ENCODE measurements at places on chromosomes 1 and 21.

- DNase-seq: peak; percentile 21
These were observed 3.3 kb upstream of the ZBTB18 start for GRCh38 chr1:244047621-244048255.

- DNase-seq: no peak
These were observed 32.3 kb upstream of the ETS2 start for GRCh38 chr21:38773099-38774061.

DNA sequence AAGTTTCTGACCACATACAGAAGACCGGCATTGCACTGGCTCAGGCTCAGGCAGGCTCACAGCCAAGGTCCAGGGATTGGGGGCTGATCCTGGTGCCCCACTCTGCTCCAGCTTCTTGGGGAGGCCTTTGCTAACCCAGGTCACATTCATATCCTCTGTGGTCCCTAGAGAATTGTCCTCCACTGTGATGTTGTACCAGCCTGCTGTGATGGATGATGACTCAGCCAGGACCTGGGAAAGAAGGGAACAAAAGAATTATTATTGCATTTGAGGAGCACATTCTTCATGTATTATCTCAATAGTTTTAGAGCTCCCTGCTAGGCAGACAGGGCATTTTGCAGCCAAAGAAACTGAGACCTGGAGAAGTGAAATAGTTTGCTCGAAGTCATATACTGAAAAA is 114.3 kb upstream of the ETV3 start:
- no peak for DNase-seq

GRCh38 chr1:59243550-59243949 is 53.3 kb upstream of the FGGY start:
- DNase-seq: no peak

DNA sequence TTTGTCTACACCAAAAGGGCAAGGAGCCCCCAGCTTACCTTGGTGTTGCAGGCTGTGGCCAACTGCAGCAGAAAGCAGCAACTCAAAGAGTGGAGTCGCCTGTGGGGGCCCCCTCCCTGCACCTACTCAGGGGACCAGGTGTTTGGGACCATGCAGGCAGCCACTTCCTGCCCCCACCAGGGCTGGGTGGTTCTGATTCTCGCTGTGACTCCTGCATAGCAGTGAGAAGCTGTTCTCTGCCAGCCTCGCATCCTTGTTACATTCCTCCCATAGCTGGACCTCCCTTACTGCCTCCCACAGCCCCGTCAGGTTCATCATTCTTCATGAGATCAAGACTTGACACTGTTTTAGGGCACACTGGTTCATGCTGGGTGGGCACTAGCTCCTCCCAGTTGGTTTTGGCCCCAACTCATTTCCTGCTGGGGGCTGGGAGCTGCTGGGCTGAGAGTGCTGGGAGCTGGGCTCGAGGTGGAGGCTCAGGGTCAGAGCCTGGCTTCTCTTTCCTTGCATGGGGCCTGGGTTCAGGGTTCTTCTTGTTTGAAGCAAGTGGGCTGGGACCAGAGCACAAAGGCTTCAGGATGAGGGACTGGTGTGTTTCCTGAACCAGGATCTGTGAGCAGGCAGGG is 146.9 kb upstream of the C1orf174 start:
- no peak for DNase-seq

DNA sequence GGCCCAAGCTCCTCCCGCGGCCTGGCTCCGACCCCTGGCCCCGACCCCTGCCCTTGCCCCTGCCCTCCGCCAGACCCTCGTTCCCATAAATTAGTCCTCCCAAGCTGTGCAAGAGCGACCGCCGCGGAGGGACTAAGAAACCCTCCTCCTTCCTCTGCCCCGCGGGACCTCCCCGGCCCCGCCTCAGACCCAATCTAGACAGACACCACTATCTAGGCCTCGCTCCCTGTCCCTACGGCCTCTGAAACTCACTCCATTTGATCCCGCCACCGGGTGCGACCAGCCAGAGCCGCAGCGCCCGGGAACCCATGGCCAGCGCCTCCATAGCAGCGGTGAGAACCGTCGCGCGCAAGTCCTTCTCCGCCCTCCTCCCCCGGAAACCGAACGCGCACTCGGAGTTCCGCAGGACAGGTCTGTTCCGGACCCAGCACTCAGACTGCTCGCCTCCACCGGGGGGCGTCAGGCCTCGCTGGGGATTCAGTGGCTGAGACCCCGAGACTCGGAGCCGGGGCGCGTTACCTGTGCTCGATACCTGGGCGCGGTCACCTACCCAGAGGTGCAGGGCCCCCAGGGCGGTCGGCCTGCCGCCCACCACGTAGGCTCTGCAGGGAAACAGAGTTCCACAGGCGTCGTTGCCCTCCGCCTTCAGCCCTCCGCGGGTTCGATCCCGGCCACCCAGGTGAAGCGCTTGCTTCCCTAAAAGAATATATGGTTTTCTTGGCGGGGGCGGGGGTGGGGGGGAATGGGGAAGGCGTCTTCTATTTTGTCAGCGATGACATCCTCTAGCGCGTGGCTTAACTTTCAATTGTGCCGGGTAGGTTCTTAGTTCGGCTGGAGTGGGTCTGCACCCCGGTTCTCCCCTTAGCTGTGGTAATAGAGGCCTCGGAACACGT is at the start of gene MRPL39:
Gene MRPL39 (minus strand): TSS at position 331 of the 893 bp plus-strand sequence. CDS start 6 bp downstream, at position 325.
- peak; percentile 80 for DNase-seq

DNA sequence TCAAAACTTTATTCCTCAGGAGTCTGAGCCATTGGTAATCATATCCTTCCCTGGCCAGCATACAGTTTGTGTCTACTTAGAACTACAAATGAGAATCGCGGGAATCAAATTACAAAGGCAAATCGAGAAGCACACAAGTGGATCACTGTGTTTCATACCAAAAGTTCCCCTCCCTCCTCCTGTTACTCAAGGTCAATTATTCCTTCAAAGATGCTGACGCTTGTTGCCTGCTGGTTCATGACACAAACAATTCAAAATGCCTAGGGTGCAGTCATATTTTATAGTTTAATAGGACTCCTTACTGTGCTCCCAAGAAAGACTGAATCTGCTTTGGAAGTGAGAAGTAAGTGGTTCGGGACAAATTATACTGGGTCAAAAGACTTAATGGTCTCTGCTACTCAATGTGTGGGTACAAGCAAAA is 93.0 kb upstream of the PBX1 start:
- DNase-seq: no peak

- no peak for DNase-seq
These were observed 51.2 kb downstream of the DNTTIP2 start for GRCh38 chr1:93827633-93828366.

All from activated CD4-positive, alpha-beta T cell treated with anti-CD3 and anti-CD28 coated beads for 24 hours (primary cell).